ENCODE measurements at places on chromosomes 4 and X.

- no peak for DNase-seq
These were observed 7.9 kb downstream of the CXCL6 start for GRCh38 chr4:73844345-73844744.

DNA sequence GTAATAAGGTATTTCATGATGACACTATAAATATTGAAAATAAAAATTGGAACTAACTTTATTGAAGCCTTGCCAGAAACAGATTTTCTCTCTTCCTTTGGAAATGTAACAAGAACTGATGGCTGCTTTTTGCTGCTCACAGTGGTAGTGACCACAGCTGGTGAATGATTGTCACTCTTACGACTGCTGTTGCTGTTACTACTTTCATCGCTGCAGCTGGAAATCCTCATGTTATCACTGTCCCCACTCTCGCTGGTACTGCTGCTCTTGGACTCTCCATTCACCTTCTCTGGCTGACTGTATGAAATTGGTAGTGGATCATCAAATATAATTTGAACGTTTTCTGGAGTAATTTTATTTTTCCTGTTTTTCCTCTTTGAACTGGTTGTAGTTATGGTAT, 28.5 kb upstream of the COX18 start:
- no peak for DNase-seq

DNA sequence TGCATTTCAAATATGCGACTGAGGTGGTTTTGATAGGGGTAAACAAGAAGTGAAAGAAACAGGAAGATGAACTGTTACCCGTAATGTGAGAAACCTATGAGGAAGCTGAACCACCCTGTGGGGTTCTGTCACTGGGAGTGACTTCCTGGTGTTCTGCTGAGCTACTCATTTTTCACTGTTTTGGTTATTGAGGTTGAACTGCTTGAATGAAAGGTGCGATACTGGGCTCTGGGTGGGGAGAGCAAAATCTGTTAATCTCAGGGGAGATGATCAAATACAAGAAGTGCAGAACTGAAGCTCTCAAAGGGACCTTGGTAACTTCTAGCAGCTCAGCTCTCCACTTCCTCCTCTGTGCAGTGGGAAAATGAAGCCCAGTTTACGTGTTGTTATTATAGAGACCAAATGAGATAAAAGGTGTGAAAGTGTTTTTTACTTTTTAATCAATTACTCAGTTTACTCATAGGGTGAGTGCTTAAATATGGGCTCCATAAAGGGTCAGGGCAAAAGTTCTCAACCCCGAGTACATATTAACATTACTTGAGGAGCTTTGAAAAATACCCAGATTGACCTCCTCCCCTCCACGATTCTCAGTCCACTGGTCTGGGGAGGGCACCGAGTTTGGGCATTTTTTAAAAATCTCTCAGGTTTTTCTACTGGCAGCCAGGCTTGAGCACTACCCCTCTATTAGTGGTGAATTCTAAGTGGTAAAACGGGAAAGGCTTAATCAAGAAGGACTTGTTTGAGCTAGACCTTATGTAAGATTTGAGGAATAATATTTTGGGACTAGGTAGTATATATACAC, 66.7 kb downstream of the COQ2 start:
- DNase-seq: no peak

DNA sequence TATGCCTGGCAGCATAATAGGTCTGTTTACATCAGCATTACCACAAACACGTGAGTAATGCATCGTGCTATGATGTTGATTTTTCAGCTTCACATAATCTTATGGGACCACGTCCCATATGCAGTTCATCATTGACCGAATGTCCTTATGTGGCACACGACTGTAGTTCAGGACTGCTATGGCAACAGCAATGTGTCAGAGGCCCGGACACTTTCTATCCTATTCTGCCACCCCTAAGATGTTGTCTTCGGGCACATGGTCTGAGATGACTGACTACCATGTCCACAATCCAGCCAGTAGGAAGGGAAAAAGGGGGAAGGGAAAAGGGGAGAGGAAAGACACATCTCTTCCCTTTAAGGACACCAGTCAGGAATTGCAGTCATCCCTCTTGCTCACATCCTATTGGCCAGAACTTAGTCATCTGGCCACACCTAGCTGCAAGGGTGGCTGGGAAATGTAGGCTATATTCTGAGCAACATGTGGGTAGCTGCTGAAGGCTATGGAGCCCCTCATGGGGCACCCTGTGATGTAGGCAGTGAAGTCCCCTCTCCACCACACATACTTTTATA, 196.0 kb upstream of the RBPJ start:
- no peak for DNase-seq

DNA sequence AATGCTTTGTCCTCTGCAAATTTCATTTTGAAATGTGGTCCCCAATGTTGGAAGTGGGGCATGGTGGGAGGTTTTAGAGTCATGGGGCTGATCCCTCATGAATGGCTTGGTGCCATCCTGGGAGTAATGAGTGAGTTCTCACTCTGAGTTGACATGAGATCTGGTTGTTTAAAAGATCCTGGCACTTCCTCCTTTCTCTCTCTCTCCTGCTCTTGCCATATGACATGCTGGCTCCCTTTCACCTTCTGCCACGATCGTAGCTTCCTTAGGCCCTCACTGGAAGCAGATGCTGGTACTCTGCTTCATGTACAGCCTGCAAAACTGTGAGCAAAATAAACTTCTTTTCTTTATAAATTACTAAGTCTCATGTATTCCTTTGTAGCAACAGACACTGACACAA, 262.0 kb downstream of the IL15 start:
- no peak for DNase-seq

DNA sequence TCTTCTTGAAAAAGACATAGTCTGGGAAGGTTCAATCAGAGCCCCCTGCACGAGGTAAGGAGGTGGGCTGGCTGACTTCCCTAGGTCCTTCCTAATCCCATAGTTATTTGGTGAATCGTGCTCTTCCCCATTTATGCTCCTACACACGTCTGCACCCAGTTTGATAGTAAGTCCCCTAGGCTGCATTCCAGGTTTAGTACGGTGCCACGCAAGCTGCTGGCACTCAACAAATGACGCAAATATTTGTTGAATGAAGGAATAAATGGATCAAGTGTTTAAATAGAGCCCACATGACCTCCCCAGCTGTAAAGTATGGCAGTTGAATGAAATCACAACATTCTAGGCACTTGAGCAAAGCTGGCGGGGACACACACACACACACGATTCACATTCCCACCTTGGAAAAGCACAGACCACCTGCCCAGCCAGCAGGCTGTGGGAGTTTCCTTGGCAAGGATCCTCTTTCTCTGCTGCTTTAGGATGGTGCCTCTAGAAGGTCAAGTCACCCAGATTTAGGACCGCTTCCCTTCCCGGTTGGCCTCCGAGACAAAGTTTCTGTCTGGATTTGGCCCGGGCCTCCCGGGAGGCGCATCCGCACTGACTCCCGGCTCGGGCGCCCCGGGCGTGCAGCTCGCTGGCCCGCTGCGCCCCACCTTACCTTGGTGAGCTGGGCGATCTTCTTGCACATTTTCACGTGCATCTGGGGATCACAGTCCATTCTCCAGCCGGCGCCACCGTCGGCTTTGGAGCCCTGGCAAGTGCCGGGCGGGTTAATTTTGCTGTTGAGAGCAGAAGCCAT, 721 bp downstream of the FAM184B start:
- no peak for DNase-seq

DNA sequence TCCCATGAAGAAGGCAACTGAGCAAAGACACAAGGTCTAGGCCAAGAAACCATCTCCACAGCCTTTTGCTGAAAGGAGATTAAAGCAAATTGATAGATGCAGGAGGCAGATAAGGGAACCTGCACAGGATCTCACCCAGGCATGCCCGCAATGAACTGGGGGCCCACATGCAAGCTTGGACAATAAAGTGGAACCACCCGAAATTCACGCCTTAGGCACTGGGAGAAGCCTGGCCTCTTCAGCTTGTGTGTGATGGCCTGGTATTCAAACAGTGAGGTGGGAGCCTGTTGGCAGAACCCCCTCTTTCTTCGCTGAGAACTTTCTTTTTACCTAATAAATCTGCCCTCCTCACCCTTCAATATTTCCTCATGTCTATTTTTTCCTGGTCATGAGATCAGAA, 213.2 kb downstream of the NR3C2 start:
- no peak for DNase-seq

GRCh38 chrX:119784747-119785446, 6.5 kb downstream of the RPL39 start:
- DNase-seq: no peak

GRCh38 chrX:133676344-133677122, 261.2 kb upstream of the GPC4 start:
- no peak for DNase-seq

DNA sequence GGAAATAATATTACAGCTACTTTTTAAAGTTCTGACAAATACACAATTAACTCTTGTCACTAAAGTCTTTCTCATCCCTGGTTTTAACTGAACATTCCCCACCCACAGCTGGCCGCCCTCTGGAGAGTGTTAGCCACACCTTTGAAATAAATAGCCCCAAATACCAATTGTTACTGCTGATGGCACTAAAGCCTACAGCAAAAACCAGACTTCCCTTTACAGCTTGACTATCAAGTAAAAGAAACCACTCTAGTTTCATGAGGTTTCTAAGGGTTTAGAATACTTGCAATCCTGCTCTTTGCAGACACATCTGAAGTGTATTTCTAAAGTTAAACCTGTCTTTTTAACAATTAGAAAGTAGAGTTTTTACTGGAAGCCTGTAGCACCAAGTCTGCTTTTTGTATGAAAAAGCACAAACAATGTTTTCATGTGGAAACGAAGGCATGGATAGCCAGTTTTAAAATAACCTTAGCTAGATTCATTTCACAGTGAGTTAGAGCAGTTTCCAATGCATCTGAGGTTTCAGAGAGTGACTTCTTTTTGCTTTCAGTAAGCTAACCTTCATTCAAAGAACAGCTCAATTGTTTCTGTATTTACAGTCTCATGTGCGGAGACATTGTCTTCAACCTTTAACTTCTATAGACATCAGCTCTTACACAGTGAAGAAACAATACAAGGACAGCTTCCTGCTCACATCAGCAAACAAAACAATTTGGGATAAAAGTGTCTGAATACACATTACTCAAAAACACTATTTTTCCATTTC, 164.8 kb upstream of the VEGFC start:
- no peak for DNase-seq

DNA sequence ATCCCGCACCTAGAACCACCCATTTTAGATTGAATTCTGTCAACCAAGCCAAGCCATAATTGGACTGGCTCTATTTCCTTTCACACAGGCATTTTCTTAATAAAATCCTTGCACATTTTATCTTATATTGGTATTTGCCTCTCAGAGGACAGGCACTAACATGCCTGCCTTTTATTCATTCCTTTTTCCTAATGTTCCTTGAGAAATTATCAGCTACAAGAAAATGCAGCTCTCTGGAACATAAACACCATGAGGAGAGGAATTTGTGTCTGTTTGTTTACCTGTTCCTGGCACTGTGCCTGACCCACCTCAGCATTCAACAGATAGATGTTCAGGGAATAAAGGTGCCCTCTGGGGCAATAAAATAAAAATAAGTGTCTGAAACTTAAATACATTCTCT, 116.2 kb downstream of the PDHA2 start:
- no peak for DNase-seq

DNA sequence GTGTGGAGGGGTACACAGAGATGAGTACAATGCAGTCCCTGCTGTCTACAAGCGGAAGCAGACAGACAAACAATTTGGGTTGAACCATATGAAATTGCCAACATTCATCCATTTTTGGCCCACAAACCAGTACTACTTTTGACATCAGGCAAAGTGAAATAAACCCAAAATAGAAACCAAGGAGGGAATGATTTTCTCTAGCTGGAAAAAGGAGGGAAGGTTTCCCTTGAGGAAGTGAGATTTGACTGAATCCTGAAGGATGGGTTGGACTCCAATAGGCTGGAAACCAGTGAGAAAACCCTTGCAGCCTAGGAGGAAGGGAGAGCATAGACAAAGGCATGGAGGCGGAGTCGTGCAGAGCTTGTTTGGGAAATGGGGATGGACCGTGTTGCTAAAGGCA, 63.5 kb upstream of the PJA1 start:
- no peak for DNase-seq

DNA sequence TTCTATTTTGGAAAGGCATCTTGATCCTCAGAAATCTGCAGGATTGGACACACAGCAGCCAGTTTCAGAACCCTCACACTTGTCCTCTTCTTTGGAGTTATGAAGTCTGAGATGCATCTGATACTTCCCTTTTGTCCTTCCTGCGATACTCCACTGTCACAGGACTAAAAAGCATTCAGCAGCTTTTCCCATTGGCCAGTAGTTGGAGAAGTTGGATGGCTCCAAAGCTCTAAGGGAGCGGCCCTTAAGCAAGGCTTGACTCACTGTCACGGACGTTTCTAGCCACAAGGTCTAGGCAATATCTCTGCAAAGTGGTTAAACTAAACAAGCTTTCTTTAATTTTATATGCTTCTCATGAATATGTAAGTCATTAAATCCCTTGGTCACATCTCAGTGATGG, 417.0 kb downstream of the AFF2 start:
- DNase-seq: no peak

DNA sequence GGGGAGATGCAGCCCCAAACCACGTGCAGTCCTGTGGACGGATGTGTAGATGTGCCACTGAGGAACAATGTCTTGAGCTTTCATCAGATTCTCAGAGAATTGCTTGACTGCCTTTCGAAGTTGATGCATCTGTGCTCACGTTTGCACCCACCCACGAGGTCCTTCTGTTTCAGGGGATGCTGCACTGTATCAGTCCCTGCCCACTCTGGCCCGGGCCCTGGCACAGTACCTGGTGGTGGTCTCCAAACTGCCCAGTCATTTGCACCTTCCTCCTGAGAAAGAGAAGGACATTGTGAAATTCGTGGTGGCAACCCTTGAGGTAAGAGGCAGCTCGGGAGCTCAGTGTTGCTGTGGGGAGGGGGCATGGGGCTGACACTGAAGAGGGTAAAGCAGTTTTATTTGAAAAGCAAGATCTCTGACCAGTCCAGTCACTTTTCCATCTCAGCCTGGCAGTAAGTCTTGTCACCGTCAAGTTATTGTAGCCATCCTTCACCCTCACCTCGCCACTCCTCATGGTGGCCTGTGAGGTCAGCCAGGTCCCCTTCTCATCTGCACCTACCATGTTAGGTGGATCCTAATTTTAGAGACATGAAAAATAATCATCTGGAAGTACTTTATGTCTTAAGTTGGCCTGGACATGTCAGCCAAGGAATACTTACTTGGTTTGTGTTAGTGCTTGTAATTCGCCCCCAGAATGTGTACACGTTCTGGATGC, 36.4 kb upstream of the MSANTD1 start:
- DNase-seq: no peak

DNA sequence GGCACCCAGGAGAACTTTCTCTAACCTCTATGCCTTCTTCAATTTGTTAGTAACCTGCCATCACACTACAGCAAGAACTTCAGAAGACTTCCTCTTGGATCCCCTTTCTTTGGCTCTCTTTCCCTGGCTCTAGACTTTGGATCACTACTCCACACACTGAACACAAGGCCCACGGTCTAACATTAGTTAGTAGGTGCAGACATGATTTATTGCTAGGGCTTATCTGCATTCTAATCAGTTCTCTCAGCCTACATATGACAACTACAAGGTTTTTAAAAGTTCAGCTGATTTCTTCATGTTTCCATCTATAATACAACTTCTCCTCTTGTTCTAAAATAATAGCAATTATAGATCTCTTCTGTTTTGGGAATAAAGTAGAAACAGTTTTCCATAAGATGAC, 209.1 kb upstream of the ANXA10 start:
- DNase-seq: no peak

GRCh38 chr4:79294064-79294463, 31.8 kb downstream of the NAA11 start:
- no peak for DNase-seq

Data from AG09319 (cell line).